ENCODE measurements at places on chromosomes 1 and 21.

DNA sequence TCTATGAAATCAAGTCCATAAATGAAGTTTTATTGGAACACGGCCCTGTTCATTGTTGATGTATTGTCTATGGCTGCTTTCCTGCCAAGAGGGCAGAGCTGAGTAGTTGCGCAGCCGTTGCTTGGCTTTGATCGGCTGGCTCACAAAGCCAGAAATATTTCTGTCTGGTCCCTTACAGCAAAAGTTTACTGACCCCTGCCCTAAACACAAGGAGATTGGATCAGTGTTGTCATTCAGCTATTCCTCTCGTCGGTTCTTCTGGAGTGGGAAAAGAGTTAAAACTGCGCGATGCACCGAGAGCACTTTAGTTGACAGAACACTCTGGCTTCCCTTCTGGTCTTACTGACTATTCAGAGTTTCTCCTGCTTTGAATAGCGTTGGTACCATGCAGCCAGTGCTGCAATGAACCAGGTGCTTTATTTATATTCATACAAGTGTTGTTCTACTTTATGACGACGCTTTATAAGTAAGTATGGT is 868 bp downstream of the ZBTB40 start:
- DNase-seq = no peak

DNA sequence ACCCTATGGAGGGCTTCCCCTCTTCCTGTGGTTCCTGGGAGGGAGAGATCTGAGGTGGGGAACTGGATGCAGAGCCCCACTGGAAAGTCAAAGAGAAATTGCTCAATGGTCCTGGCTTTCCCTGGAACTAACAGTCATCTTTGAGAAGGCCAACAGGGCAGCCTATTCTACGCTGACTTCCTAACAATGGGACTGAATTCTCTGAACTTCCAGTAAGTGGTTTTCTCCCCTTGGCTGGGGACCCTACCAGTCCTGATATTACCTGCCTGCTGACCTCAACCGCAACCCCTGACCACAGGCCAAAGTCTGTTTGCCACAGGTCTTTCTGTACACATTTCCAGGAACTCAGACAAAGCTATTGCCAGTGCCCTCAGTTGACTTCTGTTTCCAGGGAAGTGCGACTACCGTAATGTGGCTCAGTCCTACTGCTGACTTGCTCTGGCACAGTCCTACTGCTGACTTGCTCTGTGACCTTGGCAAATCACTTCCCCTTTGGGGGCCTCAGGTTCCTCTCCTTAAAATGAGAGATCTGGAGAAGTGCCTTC is 55.3 kb downstream of the C8B start:
- no peak for DNase-seq

DNA sequence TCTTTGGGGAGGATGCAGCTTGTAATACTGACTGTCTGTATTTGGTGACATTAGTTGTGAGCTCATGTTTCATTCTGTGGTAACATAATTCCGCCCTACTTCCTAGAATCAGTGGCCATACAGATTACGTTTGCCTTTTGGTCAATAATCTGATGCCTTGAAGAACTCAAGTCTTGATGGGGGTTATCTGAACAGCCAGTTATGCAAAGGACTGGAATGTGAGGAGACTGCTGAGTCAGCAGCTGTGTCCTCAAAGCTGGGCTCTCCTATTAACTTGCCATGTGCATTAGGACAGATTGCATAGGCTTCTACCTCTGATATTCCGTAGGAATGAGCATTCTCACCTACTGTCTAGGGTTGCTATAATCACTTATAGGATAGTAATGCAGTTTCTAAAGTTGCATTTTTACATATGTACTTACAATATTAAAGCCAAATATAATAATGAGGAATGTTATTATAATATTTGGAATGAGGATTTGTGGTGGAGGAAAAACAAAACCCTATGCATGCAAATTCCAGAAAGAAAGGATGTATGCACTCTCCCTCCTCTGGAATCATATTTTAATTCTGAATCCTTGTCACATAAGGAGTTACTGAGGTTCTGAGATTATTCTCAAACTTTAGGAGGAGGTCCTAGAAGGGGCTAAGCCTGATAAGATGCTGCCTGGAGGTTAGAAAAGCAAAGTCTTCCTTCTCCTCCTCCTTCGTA is 116.0 kb downstream of the NOS1AP start:
- DNase-seq = no peak

DNA sequence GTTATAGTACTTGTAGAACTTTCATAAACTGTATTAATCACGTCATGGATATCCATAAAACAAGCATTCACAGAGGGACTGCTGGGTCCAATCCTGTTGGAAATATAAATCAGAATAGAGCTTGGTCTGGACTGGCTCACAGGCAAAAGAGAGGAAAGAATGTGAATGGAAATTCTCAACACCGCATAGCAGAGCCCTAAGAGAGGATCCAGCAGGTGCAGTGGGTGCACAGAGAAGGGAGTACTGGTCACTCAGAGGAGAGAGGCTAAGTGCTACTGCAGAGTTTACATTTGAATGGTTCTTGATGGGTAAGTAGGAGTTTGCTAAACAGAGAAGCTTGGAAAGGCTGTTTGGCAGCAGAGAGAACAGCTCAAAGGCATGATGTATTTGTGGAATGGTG is 231.7 kb downstream of the PAPPA2 start:
- DNase-seq = no peak

DNA sequence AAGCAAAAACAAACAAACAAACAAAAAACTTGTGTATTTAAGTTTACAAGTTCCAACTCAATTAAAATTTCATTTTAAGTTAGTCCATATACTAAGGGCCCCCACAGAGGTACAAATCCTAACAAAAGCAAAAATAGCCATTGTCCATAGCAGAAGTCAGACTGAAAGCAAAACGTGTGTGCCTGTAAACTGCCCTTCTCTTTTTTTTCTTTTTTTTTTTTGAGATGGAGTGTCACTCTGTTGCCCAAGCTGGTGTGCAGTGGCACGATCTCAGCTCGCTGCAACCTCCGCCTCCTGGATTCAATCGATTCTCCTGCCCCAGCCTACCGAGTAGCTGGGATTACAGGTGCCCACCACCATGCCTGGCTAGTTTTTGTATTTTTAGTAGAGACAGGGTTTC is 11.6 kb upstream of the IFNGR2 start:
- no peak for DNase-seq

DNA sequence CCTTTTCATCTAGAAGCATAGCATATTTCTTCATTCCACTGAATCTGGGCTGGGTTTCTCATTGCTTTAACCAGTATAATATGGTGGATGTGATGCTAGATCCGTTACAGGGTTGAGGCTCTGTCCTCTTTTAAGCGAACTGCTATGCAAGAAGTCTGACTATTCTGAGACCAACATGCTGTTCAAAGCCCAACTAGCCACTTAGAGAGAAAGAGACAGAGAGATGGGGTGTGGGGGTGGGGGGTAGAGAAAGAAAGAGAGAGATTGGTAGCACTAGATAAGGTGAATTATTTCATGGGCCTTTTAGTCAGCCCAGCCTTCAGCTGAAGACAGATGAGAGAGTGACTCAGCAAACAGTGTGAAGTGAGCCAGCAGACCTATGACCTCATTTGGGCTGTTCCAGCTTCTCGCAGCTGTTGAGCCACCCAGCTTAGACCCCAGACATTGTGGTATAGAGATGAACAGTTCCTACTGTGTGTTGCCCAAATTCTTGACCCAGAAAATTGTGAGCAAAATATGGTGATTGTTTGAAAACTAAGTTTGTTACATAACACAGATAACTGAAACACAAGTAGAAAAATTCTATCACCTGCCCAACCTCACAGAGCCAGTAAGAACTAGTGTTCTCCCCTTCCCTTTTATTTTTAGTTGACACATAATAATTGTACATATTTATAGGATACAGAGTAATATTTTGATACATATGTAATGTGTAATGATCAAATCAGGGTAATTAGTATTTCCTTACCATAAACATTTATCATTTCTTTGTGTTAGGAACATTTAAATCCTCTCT is 40.7 kb upstream of the PRKACB start:
- DNase-seq = no peak

DNA sequence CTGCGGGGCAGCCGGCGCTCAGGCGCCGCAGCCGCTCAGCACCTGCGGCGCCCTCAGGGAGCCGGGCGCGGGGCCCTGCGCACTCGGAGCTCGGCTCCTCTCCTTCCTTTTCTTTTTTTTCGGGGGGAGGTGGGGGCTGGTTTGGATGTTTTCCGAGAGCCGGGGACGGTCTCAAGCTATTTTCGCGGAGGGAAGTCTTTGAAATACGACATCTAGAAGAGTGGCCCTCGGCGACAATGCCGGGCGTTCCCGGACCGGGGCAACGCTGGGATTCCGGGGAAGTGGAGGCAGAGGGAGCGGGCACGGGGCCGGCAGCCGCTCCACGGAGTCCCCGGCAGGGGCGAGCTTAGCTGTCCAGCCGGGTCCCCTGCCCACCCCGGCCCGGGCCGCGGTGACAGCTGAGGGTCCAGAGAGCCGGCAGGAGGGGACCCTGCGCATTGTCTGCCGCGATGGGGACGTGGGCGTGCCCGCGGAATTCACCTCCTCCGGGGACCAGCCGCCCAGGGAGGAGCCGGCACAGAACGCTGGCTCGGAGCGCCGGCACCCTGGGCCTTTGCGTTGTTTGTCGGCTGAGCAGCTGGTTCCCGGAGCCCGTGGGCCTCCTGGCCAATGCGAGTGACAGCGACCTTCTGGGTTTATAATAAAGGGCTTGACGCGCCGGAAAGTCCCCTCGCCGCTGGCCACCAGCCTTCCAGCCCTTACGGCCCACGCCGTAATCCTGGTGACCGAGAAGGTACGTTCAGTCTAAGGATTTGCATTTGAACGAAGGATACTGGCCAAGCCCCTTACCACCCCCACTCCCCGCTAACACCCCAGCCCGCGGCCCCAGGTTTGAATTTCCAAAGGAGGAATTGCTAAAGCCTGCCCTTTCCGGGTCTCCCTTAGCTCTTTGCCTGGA is 582 bp downstream of the SLC37A1 start:
- peak; percentile 82 for DNase-seq

DNA sequence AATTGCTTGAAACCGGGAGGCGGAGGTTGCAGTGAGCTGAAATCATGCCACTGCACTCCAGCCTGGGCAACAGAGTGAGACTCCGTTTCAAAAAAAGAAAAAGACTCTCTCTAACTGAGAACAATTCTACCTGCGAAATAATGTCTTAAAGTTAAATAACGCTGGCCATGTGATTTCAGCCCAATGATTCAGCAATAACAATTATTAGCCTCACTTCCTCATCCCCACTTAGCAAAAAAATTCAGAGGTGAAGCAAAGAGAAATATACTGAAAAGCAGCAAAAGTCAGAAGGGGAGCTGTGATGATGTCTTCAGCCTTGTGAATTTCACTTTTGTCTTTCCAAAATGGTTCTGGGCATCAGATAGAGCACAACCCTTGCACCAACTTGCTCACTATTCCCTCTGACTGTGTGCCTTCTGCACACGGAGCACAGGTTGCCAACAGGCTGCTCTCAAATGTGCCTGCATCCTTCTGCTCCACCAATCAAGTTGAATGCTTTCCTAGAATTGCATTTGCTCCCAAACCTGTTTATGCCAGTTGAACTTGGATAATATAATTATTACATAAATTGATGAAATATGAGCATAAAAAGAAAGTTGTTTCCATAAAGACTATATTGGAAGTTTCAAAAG is 79.8 kb upstream of the IPO9 start:
- no peak for DNase-seq

DNA sequence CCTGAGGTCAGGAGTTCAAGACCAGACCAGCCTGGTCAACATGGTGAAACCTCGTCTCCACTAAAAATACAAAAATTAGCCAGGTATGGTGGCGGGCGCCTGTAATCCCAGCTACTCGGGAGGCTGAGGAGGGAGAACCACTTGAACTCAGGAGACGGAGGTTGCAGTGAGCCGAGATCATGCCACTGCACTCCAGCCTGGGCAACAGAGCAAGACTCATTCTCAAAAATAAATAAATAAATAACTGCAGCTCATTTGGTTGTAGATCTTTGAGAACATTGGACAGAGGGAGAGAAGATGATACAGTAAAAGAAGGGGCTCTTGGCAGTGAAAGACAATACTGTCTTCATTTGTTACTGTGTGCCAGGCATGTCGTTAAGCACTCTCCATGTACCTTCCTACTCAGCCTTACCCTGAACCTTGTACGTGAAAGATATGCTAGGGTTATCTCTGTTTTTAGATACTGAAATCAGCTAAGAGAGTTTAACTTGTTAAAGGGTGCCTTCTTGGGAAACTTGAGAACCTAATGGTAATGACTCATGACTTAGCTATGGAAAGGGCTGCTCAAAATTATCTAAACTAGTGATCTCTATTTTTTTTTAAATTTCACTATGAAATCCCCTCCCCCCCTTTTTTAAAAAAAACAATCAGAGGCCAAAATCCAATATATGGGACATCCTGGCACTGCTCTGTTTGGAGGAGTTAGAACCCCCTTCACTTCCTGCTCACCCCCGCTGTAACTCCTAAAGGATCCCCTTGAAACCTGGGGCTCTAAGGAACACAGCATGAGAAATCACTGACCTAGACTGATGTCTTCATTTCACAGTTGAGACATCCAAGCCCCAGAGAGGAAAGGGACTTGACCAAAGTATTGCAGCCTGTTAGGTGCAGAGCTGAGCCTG is 6.8 kb upstream of the KPNA6 start:
- no peak for DNase-seq

- DNase-seq = peak; percentile 71
Measured at GRCh38 chr1:15849775-15850324, 2.3 kb downstream of the SPEN start.

DNA sequence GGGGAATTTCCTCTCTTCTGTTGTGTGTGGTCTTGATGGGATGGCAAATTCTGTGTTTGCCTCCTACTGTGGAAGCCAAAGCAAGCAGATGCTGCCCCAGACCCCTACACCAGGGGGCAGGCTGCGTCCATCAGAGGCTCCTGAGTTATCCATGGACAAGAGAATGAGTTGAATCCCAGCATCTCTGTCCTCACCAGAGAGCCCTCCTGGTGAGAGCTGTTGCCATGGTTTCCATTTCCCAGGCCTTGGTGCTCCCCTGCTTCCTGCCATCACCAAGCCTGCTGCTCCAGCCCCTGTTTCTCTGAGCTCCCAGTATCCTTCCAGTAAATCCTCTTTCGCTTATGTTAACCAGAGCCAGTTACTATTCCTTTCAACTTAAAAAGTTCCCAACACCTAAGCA is 20.4 kb upstream of the GNG12 start:
- peak; percentile 82 for DNase-seq

DNA sequence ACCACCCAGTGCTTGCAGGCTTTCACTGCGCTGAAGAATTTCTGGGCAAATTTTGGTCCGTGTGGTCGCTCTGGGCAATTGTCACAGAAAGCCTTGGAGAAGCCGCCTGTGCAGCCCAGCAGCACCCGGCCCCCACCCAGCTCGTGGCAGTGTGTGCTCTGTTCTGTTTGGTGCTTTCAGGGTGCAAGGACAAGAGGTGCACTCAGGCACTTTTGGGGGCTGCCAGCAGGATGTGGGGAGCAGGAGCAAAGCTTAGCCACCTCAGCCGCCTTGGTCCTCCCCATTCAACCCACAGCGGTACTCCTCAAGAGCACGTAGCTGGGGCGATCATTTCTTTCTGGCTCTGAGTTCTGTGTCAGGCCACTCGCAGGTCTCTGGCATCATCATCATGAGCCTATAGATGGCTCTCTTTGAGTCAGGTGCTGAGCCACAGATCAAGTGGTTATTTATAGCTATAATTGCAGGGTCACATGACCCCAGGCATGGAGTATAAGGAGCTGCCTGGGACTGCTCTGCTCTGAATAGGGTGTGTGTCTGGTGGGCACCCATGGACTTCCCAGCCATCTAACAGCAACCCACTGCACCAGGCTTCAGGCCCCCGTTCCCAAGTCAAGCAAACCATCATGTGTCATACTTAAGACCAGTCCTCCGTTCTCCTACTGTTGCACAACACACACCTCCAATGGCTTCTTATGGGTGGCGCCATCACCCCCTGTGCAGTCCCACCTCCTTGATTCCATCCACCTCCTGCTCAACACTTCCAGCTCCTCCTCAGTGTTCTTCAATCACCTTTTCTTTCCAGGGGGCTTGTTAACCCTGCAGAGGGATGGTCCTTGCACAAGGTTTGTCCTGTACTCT is 18.1 kb upstream of the TENT5C start:
- DNase-seq = no peak

GRCh38 chr21:22409571-22409970 is 1411.4 kb downstream of the NCAM2 start:
- no peak for DNase-seq

Data from D341Med (cell line).